Sigmoid colon (tissue), 7 donors: ENCODE measurements at places on chromosomes 12 and 14. TPM values are rescaled to one million over a fixed set of nuclear protein-coding genes. Genes with fewer than 3 reads are reported as not detected.
A peak's percentile ranks its signal among the peaks of the same experiment; 100 is the strongest.

DNA sequence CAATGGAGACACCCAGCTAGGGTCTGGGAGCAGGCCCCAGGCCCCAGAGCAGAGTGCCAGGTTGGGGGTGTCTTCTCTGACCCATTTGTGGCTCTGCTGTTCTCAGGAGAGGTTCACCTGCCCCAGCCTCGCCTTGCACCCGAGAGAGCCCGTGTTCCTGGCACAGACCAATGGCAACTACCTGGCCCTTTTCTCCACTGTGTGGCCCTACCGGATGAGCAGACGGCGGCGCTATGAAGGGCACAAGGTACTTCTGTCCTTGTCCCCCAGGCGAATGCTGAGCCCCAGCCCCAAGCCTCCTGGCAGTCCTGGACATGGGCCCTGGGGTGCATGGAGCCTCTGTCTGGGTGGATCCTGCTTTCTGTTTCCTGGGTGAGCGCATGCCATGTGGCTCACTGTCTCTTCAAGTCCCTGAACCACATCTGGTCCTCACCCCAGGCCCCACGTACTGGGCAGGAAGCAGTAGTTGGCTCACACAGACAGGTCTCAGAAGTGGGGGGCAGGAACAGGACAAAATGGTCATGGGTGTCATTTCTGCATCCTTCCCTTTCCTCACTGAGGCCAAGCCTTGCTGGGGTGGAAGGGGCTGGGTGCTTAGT is 58.2 kb downstream of the BEGAIN start:
- no peak overlapping the region for H3K27ac ChIP-seq
- H3K27me3 ChIP-seq, result no peaks in the 10 kb centered on the region
- H3K4me1 ChIP-seq, result peaks cover 14% of the 10 kb centered on the region
- peak; percentile 42 for DNase-seq
- peaks cover 10% of the 10 kb centered on the region for H3K36me3 ChIP-seq

- no peaks in the 10 kb centered on the region for H3K27me3 ChIP-seq
- no peaks in the 10 kb centered on the region for H3K36me3 ChIP-seq
- H3K27ac ChIP-seq, result no peak overlapping the region
- no peak overlapping the region for H3K4me3 ChIP-seq
- H3K4me1 ChIP-seq, result no peaks in the 10 kb centered on the region
Measured at GRCh38 chr14:45679853-45680252, 426.9 kb upstream of the MIS18BP1 start.

Gene ADAM21
- total RNA-seq, result not detected

Gene VPS37B
- total RNA-seq, result 8.6 TPM

Gene KCNH5
- 0.28 TPM for total RNA-seq

DNA sequence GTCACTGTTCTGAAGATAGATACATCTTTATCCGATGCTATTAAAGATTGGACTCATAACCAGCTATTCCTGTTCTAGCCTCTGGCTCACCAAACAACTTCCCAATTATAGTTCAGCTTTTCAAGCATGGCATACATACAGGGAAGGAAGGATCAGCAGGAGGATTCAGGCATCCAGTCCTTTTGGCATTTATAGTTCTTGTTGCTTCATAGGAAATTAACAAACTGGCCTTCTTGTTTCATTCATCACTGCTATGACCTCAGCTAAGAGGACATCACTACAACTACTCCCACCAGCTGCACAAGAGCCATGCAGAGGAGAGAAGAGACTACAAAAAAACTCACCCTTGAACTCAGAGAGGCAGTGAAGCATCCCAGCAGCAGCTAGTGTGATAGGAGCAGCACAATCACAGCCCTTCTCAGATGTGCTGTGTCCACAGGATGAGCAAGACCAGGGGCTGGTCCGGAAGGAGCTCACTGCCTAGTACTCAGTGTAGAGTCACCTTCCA is 100.5 kb downstream of the SPTSSA start:
- DNase-seq, result no peak
- H3K36me3 ChIP-seq, result no peaks in the 10 kb centered on the region
- H3K4me1 ChIP-seq, result peaks cover 4% of the 10 kb centered on the region
- H3K27me3 ChIP-seq, result no peaks in the 10 kb centered on the region

Gene TEX52
- total RNA-seq, result not detected

GRCh38 chr12:122111089-122111641 is 32.6 kb downstream of the MLXIP start:
- H3K27ac ChIP-seq, result no peak overlapping the region
- H3K27me3 ChIP-seq, result no peaks in the 10 kb centered on the region
- H3K4me1 ChIP-seq, result peaks cover 65% of the 10 kb centered on the region

Gene SSPN
- 54.0 TPM for total RNA-seq

Gene VRTN
- not detected for total RNA-seq

DNA sequence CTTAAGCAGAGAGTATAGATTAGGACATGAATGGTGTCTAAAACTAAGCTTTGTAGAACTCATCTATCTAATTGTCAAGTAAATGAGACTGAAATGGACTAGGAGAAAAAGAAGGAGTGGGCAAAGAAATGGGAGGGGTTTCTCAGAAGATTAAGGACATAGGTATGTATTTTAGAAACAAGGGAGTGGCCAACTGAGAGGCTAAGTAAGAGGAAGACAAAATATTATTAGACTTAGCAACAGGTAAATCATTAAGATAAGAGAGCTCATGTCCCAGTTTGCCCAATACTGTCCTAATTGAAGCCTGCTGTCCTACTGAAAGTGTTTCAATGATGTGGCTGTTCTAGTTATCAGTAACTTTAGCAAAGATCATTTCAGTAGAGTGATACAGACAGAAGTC is 171.4 kb downstream of the KITLG start:
- no peak for DNase-seq
- no peak overlapping the region for H3K27ac ChIP-seq
- H3K4me1 ChIP-seq, result peaks cover 4% of the 10 kb centered on the region
- no peaks in the 10 kb centered on the region for H3K36me3 ChIP-seq
- no peak overlapping the region for H3K4me3 ChIP-seq

DNA sequence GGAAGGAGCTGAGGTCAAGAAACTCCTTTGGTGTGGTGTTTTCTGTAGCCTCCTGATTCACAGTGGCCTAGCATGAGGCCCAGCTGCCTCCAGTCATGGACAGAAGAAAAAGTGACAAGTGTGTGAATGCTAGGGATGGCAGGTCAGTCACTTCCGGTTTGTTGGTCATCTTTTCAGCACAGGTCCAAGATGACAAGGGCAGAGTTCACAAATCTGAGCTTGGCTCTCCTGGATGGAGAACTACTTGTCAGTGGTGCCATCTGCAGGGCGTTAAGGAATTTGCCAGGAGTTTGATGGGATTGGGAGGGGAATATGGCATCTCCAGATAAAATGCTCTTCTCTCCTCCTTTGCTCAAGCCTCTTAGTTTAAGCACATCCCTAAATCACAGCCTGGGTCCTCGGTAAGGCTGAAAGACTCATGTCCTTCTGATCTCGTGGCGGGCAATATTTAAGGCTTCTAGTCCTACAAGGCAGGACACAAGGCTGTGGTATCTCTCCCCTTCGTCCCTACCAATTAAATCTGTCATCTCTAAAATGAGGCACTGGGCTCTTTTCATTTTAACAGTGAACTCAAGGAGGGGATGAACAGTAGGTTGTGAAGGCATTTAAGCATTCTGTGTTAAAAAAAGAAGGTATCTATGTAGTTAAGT is 10.0 kb downstream of the TUBA1B start:
- no peak overlapping the region for H3K27ac ChIP-seq
- peak; percentile 67 for DNase-seq
- H3K36me3 ChIP-seq, result no peaks in the 10 kb centered on the region
- no peak overlapping the region for H3K4me3 ChIP-seq
- H3K27me3 ChIP-seq, result no peaks in the 10 kb centered on the region

- H3K27me3 ChIP-seq, result no peaks in the 10 kb centered on the region
- H3K36me3 ChIP-seq, result no peaks in the 10 kb centered on the region
- peaks cover 56% of the 10 kb centered on the region for H3K4me1 ChIP-seq
- no peak for DNase-seq
- H3K4me3 ChIP-seq, result no peak overlapping the region
- peak overlapping the region; percentile 87 for H3K27ac ChIP-seq
Measured at GRCh38 chr14:70897464-70897863, 9.8 kb upstream of the PCNX1 start.

- no peaks in the 10 kb centered on the region for H3K27me3 ChIP-seq
- H3K4me3 ChIP-seq, result no peak overlapping the region
- peaks cover 24% of the 10 kb centered on the region for H3K4me1 ChIP-seq
- no peak for DNase-seq
Measured at GRCh38 chr14:23694085-23694948, 58.2 kb downstream of the DHRS2 start.

GRCh38 chr14:77108753-77109152 is 10.7 kb downstream of the CIPC start:
- peaks cover 81% of the 10 kb centered on the region for H3K4me1 ChIP-seq
- H3K4me3 ChIP-seq, result no peak overlapping the region
- H3K27me3 ChIP-seq, result no peaks in the 10 kb centered on the region
- DNase-seq, result no peak
- H3K36me3 ChIP-seq, result peaks cover 4% of the 10 kb centered on the region

Gene PACS2
- total RNA-seq, result 46.7 TPM

DNA sequence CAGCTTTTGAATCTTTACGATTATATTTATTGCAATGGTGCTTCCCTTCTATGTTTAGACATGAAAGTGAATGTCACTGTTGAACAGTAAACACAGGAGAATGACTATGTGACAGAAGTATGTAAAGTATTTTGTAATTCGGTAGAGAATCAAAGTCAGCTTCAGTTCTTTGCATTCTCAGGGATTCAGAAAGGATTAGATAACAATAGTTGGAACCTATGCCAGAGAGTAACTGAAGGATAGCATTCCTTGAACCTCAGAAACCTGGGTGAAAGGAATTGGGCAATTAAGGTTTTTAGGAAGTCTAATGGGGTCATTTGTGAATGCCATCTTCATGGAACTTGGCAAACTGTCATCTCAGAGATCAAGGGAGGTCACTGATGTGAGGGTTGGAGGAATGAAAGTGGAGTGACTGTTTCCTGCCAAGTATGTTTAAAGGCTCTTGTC is 305.3 kb upstream of the DDHD1 start:
- no peak overlapping the region for H3K27ac ChIP-seq
- no peaks in the 10 kb centered on the region for H3K36me3 ChIP-seq
- H3K4me1 ChIP-seq, result peaks cover 5% of the 10 kb centered on the region
- no peak overlapping the region for H3K4me3 ChIP-seq
- H3K27me3 ChIP-seq, result no peaks in the 10 kb centered on the region

- DNase-seq, result no peak
- H3K27me3 ChIP-seq, result no peaks in the 10 kb centered on the region
- no peak overlapping the region for H3K4me3 ChIP-seq
- no peaks in the 10 kb centered on the region for H3K36me3 ChIP-seq
- no peak overlapping the region for H3K27ac ChIP-seq
Measured at GRCh38 chr14:78967111-78967809, 797.1 kb downstream of the NRXN3 start.
